ENCODE measurements at places on chromosomes 4 and X. TPM values are rescaled to one million over a fixed set of nuclear protein-coding genes. Genes with fewer than 3 reads are reported as not detected.

DNA sequence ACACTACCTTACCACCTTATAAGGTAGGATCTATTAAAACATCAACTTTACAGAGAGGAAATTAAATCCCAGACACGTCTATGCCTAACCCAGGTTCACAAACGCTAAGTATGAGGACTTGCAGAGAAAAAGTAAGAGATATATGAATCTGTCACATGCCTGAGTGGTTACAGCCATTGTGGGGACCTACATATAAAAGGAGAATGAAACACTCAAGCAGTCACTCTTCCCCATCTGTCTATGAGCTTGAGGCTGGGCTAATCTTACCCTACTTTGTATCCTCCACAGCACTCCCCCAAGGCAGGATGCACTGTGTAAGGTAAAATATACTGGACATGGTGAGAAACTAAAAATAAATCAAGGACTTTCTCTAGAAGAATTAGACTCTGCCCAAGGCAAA is 339.9 kb downstream of the HNRNPD start:
- DNase-seq, result no peak

- no peak for DNase-seq
Measured at GRCh38 chrX:132090403-132091159, 37.2 kb downstream of the FRMD7 start.

GRCh38 chr4:74886484-74886883 is 46.4 kb upstream of the PARM1 start:
- DNase-seq, result no peak

Gene KLHL4
- total RNA-seq, result 11.2 TPM

Gene MTTP
- total RNA-seq, result 0.89 TPM

Gene PPARGC1A
- 42.9 TPM for total RNA-seq

Data from dorsolateral prefrontal cortex (tissue), 122 donors.